Stimulated activated effector memory CD8-positive, alpha-beta T cell treated with anti-CD3 and anti-CD28 coated beads, Interleukin-12 subunit alpha, Interleukin-12 subunit beta, amount 100 ng/mL, for 72 hours (primary cell): ENCODE measurements at places on chromosomes 2 and 18.
A peak's percentile ranks its signal among the peaks of the same experiment; 100 is the strongest.

- no peak for DNase-seq
These were observed 10.0 kb downstream of the KLF7 start for GRCh38 chr2:207155516-207156444.

DNA sequence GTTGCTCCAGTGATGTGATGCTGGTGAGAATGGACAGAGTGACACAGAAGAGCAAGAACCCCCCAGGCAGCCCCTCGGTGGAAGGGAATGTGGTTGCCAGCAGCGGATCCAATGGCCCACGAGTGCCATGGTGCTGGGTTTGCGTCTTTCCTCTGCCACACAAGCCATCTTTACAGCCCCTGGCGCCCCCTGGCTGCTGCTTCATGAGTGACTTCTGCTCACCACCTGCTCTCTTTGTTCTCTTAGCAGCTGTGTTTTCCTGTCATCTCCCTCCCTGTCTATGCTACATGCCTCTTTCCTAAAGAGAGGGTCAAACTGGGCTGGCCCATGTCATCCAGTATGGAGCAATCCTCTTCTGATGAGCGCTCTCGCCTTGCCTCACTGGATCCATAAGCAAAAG, 300.0 kb upstream of the SMIM21 start:
- DNase-seq = peak; percentile 50

- no peak for DNase-seq
These were observed 593 bp upstream of the ACTR2 start for GRCh38 chr2:65227020-65227455.

GRCh38 chr18:62730941-62731340, 15.6 kb downstream of the PHLPP1 start:
- DNase-seq = no peak

- no peak for DNase-seq
These were observed 146.3 kb upstream of the LMAN1 start for GRCh38 chr18:59505356-59505755.

DNA sequence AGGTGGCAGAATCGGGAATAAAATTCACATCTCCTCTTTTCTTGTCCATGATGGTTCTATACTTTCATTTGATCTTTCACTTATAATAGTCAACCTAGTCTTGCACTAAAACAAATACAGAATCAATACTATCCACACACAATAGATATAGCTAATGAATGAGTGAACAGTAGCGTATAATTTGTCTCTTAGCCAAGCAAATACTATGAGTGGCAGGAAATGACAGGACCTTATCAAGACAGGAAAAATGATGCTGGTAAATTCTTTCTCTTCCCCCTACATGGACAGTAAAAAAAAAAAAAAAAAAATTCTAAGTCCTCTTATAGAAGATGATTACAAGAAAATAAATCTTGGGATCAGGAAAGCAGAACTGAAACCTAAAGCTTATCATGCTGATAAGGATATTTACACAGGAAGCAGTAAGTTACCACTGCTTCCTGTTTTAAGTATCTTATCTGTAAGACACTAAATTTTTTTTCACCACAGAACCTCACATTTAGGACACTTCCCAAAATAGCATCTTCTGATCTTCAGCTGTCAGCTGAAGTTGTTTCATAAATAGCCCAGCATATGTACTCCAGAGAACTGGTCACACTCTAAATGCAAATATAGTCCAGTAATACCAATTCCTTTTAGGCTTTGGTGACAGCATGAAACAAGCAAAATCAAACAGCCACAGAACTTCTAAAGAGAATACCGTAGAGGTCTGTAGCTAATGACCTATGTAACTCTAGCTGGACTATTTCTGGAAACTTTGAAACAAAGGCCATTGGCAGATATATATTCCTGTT, 27.0 kb downstream of the IRS1 start:
- DNase-seq = no peak

GRCh38 chr18:2597639-2598038, 26.3 kb downstream of the NDC80 start:
- no peak for DNase-seq

- no peak for DNase-seq
These were observed 656.9 kb downstream of the TSN start for GRCh38 chr2:122412360-122412759.

DNA sequence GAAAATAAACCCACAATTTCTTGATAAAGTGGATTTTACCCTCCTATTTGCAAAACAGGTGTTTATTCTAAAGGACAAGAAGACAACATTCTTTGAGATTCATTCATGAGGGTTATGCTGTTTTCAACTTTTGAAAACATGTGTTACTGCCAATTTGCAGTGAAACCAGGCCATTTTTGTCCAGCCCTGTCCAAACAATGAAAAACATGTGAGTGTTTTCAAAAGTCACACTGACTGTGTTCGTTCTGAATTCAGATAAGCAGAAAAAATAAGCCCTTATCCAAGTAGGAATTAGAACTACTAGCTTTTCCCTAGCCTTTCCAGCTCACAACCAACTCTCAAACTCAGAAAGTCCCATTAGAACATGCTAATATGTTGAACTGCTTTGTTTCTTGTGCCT, 148.1 kb upstream of the PID1 start:
- no peak for DNase-seq

DNA sequence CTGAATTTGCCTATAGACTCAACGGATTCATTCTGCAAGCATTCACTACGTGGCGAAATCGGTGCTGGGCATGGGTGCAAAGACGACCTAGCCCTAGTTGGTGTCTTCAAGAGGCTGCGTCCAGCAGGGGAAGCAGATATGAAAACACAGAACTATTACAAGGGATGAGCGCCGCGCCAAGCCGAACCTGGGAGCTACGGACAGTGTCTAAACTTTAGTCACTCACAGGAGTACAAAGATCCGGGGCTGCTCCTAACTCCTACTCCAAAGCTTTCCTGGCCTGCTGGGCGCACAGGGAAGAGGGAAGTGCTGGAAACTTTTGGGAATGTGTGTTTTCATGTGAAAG, 732 bp upstream of the ANXA4 start:
- no peak for DNase-seq

DNA sequence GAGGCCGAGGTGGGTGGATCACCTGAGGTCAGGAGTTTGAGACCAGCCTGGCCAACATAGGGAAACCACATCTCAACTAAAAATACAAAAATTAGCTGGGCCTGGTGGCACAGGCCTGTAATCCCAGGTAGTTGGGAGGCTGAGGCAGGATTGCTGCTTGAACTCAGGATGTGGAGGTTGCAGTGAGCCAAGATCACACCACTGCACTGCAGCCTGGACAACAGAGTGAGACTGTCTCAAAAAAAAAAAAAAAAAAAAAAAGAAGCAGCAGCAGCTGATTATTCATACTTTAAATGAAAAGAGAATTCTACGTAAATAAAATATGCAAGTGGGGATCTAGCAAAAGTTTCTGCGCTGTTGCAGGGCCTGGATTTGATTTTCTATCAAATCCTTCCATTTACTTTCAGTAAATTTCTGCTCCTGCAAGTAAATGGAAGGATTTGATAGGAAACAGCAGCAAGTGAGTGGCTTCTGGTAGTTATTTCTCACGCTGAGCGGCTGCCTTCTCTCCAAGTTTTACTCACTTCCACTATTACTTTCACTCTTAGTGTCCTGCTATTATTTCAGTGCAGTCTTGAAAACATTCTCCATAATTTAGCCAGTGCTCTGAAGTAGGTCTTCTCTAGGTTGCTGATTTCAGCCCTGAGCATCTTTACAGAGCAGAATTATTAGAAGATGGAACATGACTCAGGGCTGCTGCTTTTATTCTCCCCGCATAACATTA, 68.4 kb downstream of the SLC16A14 start:
- no peak for DNase-seq

- no peak for DNase-seq
These were observed 4.9 kb downstream of the NEMP2 start for GRCh38 chr2:190529486-190530247.

GRCh38 chr2:32360416-32360815, 3.6 kb downstream of the BIRC6 start:
- DNase-seq = no peak

DNA sequence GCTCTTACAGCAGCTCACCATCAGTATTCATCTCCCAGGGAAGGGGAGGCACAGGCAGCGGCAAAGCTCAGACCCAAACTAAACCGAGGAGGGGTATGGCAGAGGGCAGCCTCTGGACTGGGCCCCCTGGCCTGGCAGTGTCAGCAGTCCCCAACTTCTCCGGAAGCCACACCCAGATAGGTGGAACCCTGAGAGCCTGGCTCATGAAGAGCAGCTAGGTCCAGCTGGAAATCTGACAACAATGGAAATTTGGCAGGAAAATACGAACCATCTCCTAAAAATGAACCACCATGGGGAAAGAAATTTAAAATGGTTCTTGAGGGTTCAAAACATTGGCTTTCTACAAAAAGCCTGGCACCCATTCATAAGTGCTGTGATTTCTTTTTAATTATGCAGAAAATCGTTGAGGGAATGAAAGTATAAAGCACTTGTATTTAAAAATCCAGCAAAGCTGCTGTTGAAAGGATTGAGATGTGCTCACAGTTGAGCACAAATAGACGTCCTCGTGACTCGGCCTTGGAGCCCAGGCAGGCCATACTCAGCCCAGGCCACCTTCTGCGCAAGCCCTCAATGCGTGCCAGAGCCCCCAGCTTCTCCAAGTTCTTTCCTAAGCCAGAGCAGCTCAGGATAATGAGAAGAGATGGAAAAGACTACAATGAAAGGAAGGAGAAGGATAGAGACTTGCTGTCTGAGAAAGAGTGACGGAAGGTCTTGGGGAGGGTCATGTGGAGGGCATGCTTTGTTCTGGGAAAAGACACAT, 93.0 kb downstream of the COL6A3 start:
- DNase-seq = no peak

GRCh38 chr2:220434385-220434784, 807.0 kb downstream of the SLC4A3 start:
- no peak for DNase-seq

DNA sequence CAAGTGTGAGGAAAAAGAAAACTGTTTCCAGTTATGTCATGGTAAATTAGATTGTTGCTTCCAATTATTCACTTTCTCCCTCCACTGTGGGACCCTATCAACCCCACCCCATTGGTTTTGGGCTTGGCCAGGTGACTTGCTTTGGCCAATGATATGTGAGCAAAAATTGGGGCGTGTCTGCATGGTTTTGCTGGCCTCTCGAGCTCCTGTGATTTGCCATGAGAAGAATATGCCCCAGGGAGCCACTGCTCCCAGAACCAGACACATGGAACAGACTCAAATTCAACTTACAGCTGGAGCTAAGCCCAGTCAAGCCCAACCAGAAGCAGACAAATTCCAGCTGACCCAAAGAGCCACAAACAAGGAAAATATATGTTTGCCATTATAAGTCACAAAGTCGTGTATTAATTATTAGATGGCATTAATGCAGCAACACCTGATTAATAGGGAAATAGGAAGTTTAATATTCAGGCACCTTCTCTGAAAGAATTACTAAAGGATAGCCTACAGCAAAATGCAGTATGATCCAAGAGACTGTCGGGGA, 248.9 kb downstream of the ANAPC1 start:
- DNase-seq = no peak

DNA sequence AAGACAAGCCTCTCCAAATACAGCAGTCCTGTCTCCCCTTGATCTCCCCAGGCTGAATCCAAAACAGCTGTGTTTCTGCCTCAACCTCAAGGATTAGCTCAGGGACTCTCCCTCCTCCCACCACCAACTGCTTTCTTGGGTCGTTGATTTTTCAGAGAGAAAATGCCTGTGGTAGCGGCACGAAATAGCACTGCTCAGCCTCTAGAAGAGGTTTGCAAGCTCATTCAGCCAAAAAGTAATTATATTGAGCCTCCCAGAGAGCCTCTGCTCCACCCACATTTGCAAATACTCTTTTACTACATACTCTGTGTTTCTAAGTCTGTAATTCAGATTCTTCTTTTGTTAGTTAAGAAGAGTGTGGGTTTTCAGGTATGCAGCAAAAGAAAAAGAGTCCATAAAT, 396.4 kb upstream of the TNP1 start:
- DNase-seq = no peak

GRCh38 chr2:227509824-227510619, 38.1 kb downstream of the AGFG1 start:
- DNase-seq = no peak

GRCh38 chr2:44205169-44205568, 36.5 kb downstream of the PPM1B start:
- DNase-seq = no peak

DNA sequence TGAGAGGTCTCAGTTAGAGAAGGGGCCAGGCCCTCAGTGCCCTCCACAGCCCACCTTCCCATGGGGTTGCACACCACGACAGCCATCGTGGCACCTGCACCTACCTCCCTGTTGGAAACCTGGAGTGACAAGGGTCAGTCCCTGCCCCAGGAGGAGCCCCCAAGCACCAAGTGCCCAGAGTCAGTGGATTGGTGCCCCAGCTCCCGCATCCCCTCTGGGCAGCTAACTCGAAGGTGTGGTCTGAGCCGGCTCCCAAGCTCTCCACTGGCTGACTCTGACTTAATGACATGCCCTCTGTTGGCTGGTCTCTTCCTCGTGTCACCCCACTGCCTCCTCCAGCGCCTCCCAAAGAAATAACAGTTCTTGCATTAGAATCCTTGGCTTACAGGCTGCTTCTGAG, 116.4 kb downstream of the NDUFA10 start:
- no peak for DNase-seq

DNA sequence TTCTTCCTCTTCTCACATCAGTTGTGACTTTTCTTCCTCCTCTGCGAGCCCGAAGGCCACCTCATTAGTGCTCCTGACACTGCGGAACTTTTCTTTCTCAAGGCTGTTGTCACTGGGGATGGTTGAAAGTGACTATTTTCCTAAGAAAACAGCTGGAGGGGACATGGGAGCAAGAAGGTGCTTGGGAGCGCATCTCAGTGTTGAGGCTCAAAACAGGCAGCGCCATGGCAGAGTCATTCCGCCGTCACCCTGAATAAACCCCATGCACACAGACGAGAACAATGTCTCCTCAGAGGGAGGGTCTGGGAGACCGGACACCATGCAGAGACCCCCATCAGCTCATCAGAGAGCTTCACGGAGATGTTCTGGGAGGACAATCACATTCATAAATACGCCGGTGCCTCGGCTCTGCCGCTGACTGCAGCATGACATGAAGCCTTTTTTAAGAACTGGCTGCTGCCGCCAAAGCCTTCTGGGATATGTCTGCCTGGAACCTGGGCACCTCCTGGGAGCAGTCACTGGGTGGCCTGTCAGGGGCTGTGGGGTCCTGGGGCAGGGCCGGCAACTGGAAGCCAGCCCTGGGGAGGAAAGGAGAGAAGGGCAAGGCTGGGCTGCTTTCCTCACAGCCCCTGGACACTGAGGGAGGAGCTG, 19.2 kb downstream of the ATOH8 start:
- DNase-seq = no peak

GRCh38 chr2:20572221-20572620, 78.7 kb downstream of the HS1BP3 start:
- DNase-seq = no peak

GRCh38 chr2:168107322-168107721, 140.1 kb downstream of the STK39 start:
- no peak for DNase-seq
